MG63 (cell line): ENCODE measurements at places on chromosomes 4 and X.

GRCh38 chr4:48134081-48134480 is at the start of gene TXK:
Gene TXK (minus strand): TSS chr4:48134250. CDS start chr4:48134170, 80 bp downstream.
- DNase-seq = no peak

DNA sequence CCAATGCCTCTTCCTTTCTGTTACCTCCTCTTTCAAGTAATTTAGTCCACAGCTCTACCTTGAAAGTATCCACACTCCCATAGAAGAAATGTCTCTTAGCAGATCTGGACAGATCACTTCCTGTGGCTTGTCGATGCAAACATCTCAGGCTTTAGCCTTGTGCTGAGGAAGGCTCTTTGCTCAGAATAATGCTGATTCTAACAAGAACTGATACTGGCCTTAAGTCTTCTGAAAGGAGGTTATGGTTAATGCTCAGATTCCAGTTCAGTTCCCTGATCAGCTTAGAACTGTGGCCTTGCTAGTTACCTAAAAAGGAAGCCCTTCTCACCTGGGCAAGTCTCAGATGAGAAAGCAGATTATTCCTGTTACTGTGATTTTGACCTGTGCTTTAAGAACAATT is 230.1 kb upstream of the FAT4 start:
- DNase-seq = no peak

DNA sequence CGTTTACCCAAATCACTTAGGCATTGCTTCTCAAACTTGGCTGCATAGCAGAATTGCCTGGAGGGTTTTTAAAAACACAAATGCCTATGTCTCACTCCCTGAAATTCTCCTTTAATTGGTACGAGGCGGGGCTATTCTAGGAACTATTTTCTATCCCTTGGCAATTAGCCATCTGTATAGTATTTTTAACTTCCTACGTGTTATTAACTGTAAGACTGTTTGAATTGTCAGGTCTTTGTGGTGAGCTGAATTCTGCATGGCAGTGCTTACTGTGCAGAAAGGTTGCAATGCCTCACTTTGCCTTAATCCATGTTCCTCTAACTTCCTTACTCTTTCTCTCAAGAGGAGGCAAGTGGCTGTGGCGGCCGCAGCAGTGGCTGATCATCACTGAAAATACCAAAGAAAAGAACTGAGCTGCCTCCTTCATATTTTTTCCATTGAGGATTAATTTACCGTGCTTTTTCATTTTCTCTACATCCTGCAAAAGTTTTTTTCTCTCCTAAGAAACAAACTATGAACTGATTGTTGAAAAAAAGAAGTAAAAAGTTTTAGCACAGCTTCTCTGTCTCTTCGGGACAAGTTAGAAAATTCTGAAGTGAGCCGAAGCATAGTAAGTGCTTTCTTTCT is at the start of gene SHROOM3:
Gene SHROOM3 (plus strand): TSS at position 329 of the 627 bp plus-strand sequence. CDS start 824 bp downstream, outside the sequence.
- DNase-seq = no peak

DNA sequence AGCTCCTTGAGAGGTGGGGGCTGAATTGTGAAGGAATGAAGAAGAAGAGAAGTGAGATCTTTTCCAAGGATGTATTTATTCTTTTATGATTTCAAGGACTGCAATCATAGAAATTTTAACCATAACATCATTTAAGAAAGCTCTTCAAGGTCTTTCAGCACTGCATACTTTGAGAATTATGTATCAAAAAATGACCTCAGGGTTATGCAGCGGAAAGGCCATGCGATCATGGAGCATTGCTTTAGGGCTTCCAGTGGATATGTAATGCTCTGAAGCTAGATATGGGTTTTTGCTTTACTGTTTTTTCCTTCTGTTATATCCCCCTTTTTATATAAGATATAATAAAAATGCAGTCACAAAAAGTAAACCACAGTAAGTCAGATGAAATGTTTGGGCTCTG is 38.7 kb downstream of the SGMS2 start:
- DNase-seq = no peak

DNA sequence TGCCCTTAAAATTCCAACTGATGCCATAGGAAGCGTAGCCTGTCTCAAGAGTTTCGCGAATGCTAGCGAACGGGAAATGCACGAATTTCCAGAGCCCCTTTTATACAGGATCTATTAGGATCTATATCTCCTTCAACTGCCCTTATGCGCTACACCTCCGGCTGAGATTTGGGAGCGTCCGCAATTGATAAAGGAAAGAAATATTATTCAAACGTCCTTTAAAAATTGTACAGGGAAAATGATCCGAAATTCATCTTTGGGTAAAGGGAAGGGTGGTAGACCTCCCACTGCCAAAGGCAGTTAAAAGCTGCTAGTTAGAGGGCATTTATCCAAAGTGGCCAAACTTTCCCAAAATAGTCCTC is 609 bp downstream of the NR3C2 start:
- DNase-seq = no peak

GRCh38 chr4:26647523-26648224 is 63.8 kb downstream of the TBC1D19 start:
- no peak for DNase-seq

GRCh38 chr4:700587-701264 is 4.9 kb upstream of the PCGF3 start:
- DNase-seq = no peak

DNA sequence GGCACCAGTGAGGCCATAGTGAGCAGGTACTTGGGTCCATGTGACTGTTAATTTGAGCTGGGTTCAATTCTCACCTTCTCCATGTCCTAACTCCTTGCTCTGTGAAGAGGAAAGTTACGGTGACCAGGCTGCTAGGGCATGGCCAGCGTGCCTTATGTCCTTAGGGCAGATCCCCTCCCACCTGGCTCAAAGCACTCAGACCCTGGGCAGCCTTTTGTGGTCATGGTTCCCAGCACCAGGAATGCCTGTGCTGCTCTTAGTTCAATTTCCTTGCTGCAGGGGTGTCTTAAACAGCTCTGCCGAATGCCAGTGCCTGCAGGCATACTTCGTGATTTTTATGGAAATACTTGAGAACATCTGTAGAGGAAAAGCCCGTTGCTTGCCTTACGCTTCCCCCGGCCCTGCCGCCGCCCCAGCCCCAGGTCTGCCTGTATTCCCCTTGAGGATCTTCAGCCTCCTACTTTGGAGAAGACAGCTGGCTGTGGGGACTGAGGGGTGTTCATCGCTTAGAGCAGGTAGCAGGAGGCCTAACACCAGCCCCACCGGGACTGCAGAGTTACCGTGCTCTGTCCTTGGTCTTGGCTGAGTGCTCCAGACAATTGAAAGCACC is 3.1 kb upstream of the CDK16 start:
- no peak for DNase-seq

DNA sequence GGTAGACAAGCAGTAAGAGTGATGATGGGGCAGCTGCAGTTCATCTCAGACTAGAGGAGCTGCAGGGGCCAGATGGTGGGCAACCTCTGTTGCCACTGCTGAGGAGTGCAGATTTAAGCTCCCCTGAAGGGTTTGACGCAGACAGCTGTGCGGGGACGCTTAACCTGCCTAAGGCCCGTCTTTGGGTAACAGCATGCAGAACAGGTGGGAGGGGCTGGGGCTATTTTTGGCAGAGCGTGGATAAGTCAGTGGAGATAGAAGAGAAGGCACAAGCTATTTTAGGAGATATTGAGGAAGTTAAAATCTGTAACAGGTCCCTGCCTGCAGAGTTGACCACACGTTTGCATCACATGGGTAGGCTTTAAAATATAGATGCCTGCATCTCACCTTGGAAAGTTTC is 10.5 kb downstream of the CD99 start:
- no peak for DNase-seq

GRCh38 chr4:102503301-102503746 is 2.2 kb downstream of the NFKB1 start:
- DNase-seq = no peak

- no peak for DNase-seq
Observed at GRCh38 chr4:83910693-83911092, 374.8 kb downstream of the GPAT3 start.

DNA sequence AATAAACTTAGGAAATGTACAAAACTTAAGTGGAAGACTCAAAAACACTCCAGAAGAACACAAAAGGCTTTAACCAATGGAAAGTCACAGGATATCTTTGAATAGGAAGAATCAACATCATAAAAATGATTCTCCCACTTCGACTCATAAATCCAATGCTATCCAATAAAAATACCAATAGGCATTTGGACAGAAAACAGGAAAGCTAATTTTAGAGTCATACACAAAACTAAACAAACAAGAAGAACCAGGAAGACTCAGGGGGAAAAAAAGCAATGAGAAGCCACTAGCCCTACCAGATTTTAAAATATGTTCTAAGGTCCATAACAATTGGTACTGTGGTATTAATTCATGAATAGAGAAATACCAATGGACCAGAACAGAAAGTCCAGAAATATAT is 28.2 kb downstream of the SLC9A7 start:
- no peak for DNase-seq

GRCh38 chrX:6770936-6771335 is 236.0 kb upstream of the VCX3A start:
- no peak for DNase-seq

DNA sequence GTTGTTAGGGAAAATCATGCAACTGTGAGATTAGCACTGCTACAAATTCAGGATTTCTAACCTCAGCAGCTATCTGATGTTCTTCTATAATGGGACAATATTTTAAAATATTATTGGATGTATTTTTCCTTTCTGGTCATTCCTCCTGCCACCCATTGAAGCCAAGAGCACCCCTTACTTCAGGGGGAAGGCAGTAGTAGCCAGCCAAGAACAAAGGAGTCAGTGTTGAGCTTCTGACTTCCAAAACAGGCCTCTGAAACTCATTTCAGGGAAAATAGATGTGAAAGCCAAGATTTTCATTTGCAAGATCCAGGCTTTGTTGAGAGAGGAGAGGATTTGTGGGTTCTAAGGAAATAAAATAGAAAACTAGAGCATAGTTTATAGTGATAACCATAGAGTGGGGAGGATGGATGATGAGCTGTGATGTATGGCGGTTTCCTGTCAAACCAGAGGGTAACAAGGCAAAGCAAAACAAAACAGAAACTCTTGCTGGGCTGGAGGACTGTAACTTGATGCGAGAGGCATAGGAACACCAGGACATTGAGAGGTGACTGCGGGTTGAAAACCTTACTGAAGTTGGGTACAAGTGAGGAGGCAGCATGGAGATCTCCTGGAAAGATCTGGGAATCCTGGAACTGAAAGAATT is 173.7 kb upstream of the LEF1 start:
- DNase-seq = no peak

DNA sequence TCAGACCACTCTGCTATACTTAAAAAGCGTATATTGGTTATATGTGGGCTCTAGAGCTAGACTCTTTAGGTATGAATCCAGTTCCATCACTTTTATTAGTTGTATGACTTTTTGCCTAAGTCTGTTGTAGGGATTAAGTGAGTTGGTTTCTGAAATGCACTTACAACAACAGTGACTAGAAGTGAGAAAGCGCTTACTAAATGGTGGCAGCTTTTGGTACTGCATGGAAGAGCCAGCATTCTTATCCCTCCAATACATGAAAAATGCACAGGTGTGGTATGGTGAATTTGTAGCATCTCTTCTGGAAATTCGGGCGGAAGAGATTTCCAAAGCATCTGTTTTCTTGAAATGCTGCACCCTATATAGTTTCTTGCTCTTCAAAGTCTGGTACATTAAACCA is 117.1 kb downstream of the SPANXA1 start:
- no peak for DNase-seq

DNA sequence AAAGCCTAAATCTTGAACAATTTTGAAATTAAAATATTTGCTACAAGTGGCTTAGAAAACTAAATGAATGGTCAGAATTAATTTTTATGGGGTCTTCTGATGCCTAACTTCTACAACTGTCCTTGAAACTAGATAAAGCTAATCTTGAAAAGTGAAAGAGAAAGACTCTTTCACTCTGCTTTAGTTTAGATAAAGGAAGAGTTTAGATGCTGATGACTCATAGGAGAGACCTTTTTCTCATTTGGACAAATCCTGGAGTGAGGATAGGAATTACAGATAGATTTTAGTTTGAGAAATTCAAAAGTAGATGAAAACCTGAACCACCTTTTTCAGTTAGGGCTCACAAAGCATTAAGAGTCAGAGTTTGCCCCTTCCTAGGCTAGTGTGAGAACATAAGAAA is 342.3 kb upstream of the GRID2 start:
- no peak for DNase-seq

GRCh38 chrX:124300405-124300804 is 32.1 kb upstream of the TEX13D start:
- DNase-seq = no peak

DNA sequence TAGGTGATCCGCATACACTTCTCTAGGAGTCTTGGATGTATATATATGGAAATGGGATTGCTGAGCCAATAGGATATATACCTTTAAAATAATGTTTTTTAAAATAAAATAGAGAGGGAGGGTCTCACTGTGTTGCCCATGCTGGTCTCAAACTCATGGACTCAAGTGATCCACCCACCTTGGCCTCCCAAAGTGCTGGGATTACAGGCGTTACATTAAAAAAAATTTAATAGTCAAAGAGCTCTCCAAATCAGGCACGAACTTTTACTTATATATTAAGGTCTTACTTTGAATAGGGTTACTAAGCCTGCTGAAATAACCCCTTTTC is 109.0 kb downstream of the GNL3L start:
- no peak for DNase-seq

- DNase-seq = peak; percentile 57
Observed at GRCh38 chr4:16844816-16845586, 53.4 kb downstream of the LDB2 start.

DNA sequence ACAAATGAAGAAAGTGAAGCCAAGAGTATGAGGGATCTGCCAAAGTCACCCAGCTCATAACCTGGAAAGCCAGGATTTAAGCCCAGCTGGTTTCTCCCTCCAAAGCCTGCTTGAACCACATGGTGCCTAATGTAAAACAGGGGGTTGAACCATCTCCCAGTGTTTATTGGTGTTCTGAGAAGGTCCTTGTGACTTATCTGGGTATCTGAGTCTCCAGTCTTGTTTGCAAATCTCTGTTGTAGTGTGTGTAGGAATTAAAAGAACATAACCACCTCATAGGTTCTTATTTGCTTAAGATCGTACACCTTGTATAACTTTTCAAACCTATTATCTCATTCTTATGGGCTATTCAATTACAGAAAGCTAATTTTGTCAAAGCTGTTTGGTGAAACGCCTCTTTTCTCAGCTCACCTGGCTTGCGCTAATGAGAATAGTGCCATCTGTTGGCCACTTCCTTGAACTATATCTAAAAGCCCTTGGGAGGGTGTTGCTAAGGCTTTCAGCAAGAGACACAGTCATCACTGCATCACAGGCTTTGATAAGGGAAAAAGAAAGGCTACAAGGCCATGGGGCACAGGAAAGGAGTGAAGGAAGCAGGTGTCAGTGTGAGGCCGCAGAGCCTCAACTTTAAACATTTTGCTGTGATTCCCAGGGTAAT is 34.0 kb downstream of the ETDB start:
- DNase-seq = no peak

DNA sequence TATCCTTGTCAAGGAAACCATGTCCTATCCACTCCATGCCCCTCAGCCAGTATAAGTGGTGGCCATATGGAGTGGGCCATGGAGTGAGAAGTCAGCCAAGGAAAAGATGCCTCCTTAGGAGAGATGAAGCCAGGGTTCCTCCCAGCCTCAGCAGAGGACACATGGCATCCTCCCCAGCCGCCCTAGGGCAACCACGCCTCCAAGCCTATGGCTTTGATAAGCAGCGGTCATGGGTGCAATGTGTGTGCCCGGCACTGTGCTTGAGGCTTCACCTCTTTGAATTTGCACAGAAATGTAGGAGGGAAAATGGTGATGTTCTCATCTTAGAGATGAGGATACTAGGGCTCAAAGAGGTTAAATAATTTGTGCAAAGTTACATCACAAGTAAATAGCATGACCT is 34.6 kb upstream of the TBC1D14 start:
- DNase-seq = no peak

GRCh38 chrX:136260776-136261175 is 9.6 kb upstream of the MAP7D3 start:
- DNase-seq = peak; percentile 86
